ENCODE measurements at places on chromosomes 2 and 18. TPM values are rescaled to one million over a fixed set of nuclear protein-coding genes. Genes with fewer than 3 reads are reported as not detected.

The DYNAP gene
- total RNA-seq = not detected

The DUSP2 gene
- 202 TPM for total RNA-seq

DNA sequence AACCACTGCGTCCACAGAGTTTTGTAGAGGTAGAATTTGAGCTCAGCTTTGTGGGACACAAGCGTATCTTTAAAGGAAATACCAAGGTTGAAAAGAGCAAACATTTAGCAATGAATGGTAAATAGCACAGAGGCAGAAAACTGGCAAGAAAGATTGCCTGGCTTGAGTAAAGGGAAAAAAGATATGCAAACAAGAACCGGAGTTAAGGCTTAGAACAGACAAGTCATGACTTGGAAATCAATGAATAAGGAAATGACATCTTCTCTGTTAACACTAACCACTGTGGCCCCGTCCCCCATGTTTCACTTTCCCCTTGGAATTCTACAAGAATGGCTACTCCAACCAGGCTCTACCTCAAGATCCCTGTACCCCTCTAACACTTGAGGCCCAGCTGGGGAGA is 3.8 kb downstream of the STAM2 start:
- DNase-seq = no peak

DNA sequence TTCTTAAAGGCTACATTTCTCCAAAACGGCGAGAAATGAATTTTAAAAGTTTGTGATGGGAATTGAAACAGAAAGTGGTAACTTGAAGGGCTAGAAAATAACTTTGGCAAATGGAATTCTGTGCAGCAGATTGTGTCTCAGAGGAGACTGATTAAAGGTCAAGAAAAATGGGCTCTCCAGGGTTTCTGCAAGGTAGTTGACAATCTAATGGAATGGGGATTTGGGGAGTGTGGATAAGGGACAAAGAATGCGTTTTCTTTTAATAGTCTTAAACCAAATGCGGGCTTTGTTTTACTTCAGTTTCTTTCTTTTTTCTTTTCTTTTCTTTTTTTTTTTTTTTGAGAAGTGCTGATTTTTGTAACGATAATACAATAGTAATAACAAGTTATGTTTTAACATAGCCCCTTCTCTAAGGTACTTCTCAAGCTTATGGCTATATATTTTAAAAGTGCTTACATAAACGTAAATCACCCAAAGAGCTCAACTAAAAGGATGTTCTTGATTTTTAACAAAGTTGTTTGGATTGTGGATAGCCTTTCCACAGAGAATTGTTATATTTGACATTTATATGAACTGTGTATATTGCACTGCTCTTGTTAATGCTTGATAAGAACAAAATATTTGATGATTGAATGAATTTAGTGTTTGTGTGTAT is 36.6 kb downstream of the CAMKMT start:
- DNase-seq = no peak

DNA sequence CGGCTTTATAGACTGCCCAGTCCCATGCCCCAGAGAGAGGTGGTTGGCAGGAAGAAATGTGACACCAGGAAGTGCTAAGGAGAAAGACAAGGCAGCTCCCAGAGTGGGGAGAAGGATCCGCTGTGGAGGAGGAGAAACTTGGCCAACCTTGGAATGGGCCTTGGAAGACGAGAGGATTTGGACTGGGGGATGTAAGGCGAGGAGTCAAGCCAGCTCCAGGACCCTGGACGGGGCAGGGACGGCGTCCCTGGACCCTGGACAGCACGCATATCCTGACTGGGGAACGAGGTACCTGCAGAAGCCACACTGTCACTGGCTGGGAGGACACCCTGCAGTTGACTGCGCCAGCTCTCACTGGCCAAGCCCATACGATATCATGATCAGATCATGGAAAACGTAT is 153.4 kb downstream of the BCL2 start:
- DNase-seq = no peak
